Cardiac ventricle fibroblast (primary cell): ENCODE measurements at places on chromosomes 5 and 9. TPM values are rescaled to one million over a fixed set of nuclear protein-coding genes. Genes with fewer than 3 reads are reported as not detected.

DRD1 gene
- total RNA-seq, result not detected in 2 replicates

MARCHF11 gene
- not detected in 2 replicates for total RNA-seq

RNF208 gene
- total RNA-seq, result not detected in 2 replicates

TMEM232 gene
- total RNA-seq, result 1.0 and 5.1 TPM in 2 replicates

SHISAL2B gene
- not detected in 2 replicates for total RNA-seq

KCTD16 gene
- 0.10 and 0.12 TPM in 2 replicates for total RNA-seq

CNTNAP3 gene
- 0.05 and 0.19 TPM in 2 replicates for total RNA-seq

OR1Q1 gene
- total RNA-seq, result not detected in 2 replicates

UHRF2 gene
- total RNA-seq, result 25.1 and 29.3 TPM in 2 replicates

DBN1 gene
- total RNA-seq, result 86.3 and 93.7 TPM in 2 replicates

QRFP gene
- not detected in 2 replicates for total RNA-seq

C9orf153 gene
- 0.39 TPM in 1 of 2 replicates, not detected in the other for total RNA-seq

PFN3 gene
- total RNA-seq, result not detected in 2 replicates

CCDC152 gene
- total RNA-seq, result 1.0 and 1.2 TPM in 2 replicates
